ENCODE measurements at places on chromosomes 7 and 10.

- ATAC-seq = no peak
These were observed 71.1 kb downstream of the FIGNL1 start for GRCh38 chr7:50379082-50379481.

DNA sequence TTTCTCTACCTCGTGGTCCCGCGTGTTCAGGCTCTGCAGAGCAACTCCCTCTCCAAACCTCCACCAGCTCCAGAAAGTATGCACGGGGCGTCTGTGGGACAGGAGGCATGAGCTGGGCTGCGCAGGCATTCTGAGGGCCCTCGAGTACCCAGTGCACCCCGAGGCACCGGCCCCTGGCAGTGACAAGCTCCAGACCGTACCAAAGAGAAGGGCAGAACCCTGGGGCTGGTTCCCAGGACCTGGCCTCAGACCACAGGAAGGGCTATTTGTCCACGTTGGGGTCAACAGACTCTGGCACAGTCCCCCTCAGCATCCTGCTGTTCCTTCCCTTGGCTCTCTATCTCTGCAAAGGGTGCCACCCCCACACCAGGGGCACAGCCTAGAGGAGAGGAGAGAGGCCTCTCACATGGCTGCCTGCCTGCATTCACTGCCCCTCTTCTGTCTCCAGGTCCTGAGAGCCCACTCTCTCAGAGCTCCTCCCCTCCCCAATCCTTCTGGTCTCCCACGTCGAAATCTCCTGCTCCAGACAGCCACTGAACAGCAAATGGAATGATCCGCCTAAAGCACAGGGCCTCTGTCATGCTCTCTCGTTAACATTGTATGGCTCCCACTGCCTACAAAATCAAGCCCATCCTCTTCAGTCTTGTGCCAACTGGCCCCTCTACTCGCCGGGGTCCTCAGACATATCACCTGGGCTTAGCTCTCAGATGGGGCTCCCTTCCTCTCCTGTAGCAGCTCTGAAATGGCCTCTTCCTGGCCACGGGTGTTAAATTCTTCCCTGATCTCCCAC is 96.3 kb downstream of the OAT start:
- no peak for ATAC-seq

GRCh38 chr7:44463169-44463808 is 27.2 kb downstream of the NUDCD3 start:
- no peak for ATAC-seq

DNA sequence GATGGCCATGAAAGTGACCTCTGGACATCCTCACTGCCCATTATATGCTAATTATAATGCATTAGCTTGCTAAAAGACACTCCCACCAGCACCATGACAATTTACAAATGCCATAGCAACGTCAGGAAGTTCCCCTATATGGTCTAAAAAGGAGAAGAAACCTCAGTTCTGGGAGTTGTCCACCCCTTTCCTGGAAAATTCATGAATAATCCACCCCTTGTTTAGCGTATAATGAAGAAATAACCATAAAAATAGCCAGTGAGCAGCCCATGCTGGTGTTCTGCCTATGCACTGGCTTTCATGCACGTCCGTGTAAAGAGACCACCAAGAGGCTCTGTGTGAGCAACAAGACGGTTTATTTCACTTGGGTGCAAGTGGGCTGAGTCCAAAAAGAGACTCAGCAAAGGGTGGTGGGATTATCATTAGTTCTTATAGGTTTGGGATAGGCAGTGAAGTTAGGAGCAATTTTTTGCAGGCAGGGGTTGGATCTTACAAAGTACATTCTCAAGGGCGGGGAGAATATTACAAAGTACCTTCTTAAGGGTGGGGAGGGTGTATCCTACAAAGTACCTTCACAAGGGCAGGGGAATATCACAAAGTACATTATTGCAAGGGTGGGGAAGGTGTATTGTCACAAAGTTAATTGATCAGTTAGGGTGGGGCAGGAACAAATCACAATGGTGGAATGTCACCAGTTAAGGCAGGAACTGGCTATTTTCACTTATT is 45.6 kb downstream of the LBX1 start:
- ATAC-seq = no peak

DNA sequence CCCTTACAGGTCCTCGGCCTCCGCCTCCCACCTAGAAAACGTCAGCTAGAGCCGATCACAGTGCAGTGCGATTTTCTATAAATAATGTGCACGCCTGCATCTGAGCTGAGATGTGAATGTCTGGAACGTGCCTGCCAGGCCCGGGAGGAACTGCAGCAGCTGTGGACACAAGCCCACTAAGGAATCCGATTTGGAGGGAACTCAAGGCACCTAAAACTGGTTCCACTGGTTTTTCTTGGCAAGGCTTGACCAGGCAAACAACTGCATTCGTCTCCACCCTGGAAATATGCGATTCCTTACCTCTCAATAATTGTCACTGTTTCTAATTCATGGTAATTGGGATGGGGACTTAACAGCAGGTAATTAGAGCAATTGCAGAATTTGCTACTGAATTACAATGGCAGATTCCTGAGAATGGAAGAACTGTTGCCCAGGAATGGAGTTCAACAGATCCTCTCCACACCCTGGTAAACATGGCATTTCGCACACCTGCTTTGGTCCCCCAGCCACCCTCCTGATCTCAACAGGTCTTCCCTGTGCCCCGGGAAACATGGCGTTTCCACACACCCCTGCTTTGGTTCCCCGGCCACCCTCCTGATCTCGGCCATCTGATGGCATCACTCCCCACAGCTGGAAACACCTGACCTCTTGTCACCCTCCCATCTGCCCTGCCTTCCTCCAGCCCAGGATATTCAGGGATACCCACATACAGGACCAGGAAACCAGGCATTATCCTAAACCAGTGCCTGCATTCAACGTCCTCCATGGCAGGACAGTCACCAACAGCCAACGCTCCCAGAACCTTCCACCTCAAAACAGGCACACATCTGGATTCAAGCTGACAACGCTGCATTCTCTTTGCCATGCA is 76.0 kb downstream of the DIP2C start:
- no peak for ATAC-seq

Measured in activated CD4-positive, CD25-positive, alpha-beta regulatory T cell treated with anti-CD3 and anti-CD28 coated beads, Interleukin-2, amount 50 U/mL, for 24 hours (primary cell).